Karpas-422 (cell line): ENCODE measurements at places on chromosomes 6 and 20.

DNA sequence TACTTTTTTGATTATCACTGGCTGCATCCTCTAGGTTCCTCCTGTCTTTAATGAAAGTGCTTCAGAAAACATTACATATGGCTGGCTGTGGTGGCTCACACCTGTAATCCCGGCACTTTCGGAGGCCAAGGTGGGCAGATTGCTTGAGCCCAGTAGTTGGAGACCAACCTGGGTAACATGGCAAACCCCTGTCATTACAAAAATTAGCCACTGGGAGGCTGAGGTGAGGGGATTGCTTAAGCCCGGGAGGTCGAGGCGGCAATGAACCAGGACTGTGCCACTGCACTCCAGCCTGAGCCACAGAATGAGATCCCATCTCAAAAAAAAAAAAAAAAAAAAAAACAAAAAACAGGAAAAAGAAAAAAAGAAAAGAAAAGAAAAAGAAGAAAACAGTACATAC is 35.3 kb downstream of the BEND3 start:
- no peak overlapping the region for H3K4me3 ChIP-seq
- H3K36me3 ChIP-seq: peaks cover 2% of the 10 kb centered on the region; the same call in 1 of the 2 replicates
- no peak overlapping the region for H3K27ac ChIP-seq
- DNase-seq: peak; percentile 68
- H3K27me3 ChIP-seq: no peaks in the 10 kb centered on the region

GRCh38 chr6:95364016-95364604 is 213.2 kb upstream of the MANEA start:
- no peaks in the 10 kb centered on the region for H3K27me3 ChIP-seq
- DNase-seq: peak; percentile 74
- no peak overlapping the region for H3K27ac ChIP-seq

DNA sequence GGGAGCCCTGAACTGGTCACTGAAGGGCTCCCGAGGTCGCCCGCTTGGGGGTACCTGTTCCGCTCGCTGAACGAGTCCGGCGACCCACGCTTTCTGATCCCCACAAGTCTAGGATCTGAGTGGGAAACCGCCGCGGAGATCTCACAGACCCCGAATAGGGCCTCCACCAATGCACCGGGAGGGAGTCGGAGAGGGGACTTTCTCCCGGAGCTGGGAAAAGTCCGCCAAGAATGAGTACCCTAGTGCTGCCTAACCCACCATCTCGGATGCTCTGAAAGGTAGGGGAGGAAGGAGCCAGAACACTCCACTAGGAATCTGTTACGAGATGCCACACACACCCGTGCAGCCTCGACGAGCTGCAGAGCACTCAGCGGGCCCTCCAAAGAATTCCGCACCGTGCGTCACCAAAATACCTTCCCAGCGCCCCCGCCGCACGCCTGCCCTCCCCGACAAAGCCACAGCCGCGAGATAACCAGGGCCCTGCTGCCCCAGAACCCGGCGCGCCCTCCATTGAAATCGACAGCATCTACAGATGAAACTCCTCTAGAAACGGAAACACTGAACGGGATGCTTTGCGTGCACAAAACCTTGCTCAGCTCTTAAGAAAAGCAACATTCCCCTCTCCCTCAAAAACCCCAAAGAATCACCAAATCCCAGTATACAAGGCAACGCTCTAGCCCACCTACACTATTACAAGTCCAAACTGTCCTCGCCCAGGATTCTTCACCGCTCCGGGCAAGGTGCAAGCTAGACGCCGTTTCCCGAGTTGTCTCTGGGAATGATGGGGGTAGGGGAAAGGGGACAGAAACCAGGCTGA is 686 bp downstream of the COL12A1 start:
- DNase-seq: no peak
- H3K27ac ChIP-seq: no peak overlapping the region
- no peaks in the 10 kb centered on the region for H3K27me3 ChIP-seq

- no peak for DNase-seq
- no peaks in the 10 kb centered on the region for H3K27me3 ChIP-seq
- no peak overlapping the region for H3K4me3 ChIP-seq
- no peaks in the 10 kb centered on the region for H3K4me1 ChIP-seq
- H3K27ac ChIP-seq: no peak overlapping the region
Observed at GRCh38 chr20:47036091-47036870, 141.6 kb downstream of the EYA2 start.

DNA sequence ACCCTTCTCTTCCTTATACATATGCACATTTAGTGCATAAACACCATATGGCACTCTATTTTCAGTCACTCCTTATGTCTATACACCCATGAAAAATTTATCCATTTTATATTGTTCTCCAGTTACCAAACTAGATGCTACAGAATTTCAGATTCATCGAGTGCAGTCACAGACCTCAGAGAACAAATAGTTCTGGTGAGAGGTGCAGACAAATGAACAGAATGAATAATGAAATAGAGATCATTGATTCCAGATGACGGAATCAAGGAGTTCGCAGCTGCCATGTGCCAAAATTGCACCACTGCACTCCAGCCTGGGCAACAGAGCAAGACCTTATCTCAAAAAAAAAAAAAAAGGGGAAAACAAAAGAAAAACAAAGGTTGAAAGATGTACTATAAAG is 214.8 kb upstream of the CEP162 start:
- no peak overlapping the region for H3K27ac ChIP-seq
- no peaks in the 10 kb centered on the region for H3K4me1 ChIP-seq
- no peaks in the 10 kb centered on the region for H3K27me3 ChIP-seq
- H3K36me3 ChIP-seq: no peaks in the 10 kb centered on the region
- H3K4me3 ChIP-seq: no peak overlapping the region
